Kidney epithelial cell (primary cell): ENCODE measurements at places on chromosomes 5 and 9.

GRCh38 chr9:127211983-127212382 lies 52.6 kb upstream of the GARNL3 start:
- no peak for DNase-seq

DNA sequence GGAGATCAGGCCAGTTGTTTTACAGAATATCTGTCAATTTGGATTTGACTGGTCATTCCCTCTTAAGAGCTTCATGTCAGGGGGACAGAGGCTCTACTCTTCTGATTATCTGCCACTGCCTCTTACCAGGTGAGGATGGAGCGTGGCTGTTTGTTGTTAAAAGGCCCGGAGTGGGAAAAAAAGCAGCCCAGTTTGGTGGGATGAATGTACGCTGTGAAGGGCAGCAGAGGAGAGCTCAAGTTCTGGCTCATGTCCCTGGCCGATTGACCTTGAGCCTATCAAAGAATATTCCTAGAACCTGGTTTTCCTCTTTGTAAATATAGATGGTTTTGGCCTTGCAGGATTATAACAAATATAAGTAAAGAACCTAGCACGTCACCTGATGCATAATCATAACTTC lies 16.3 kb upstream of the SHB start:
- no peak for DNase-seq

- no peak for DNase-seq
Observed at GRCh38 chr9:135907006-135907430, 328 bp downstream of the CAMSAP1 start.

DNA sequence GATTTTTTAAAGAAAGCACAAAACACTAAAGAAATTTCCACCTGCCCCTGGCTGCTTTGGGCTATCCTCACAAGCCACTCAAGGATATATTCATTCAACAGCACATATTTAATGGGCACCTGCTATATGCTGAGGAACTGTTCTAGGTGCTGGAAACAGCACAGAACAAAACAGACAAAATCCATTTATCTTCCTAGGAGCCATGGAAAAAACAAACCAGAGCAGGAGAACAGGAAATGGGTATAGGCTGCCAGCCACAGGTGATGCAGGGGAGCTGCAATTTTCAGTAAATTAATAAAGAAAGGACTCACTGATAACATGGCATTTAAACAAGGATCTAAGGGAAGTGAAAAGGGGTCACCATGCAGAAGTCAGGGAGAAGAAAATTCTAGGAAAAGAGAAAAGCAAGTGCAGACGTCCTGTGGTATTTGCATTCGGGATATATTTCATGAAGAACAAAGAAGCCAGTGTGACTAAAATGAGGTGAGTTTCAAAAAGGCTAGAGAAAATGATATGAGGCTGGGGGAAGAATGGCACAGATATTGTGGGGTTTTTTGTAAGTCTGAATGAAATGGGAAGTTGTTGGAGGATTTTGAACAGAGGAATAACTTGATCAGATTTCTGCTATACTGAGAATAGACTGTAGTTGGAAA lies 152.2 kb downstream of the ADAMTSL1 start:
- no peak for DNase-seq

- DNase-seq = no peak
Observed at GRCh38 chr9:120412425-120412951, 167.5 kb downstream of the CDK5RAP2 start.

DNA sequence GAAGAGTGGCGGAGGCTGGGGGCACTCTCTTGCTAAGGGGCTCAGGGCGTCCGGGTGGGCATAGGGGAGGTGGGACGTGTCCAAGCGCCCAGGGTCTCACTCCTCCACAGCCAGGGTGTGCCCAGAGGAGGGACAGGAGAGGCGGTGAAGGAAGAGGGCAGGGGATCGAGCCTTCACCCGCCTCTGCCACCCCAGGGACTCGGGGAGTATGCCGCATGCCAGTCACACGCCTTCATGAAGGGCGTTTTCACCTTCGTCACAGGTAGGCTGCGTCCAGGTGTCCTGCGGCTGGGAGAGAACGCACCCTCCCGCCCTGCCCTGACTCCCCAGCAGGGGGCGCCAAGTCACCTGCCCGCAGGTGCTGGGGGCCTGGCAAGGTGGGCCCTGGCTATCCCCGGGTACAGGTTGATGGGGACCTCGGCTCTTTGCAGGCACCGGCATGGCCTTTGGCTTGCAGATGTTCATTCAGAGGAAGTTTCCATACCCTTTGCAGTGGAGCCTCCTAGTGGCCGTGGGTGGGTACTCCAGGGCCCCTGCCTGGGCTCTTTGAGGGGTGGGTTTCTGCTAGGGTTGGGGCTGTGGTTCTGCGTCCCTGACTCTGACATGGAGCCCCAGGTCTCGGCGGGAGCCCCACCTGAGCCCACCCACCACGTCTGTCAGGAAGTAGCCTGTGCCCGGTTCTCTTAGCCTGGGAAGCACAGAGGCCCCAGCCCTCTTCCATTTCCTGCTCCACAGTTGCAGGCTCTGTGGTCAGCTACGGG lies 552 bp downstream of the TMEM141 start:
- no peak for DNase-seq
